ENCODE measurements at places on chromosomes 5 and 9. TPM values are rescaled to one million over a fixed set of nuclear protein-coding genes. Genes with fewer than 3 reads are reported as not detected.

DNA sequence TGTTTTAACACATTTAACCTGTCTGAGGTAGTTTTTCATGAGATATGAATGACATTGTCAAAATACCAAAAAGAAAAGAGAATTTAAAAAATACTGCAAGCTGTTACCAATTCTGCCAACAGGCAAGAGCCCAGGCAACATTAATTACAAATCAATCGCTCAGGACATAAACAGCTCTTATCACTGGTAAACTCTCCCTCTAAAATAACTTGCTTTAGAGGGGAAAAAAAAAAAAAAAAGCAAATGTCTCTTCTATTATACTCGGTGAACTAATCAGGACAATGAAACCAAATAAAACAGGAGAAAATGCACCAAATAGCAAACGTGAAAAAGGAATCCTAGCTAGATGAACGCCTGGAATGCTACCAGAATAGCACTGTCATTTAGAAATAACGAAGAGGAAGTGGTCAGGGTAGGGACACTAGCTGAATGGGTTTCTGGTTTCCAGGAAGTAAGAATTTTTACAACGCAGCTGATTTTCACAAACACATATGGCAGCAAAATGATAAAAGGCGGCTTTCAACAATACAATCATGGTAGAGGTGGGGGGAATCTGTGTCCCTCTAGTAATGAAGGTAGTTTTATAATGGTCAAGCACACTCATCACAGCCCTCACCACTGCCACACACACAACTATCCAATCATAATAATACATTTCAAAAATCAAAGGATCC is 94.9 kb downstream of the DENND1A start:
- DNase-seq, result peak; percentile 29

DNA sequence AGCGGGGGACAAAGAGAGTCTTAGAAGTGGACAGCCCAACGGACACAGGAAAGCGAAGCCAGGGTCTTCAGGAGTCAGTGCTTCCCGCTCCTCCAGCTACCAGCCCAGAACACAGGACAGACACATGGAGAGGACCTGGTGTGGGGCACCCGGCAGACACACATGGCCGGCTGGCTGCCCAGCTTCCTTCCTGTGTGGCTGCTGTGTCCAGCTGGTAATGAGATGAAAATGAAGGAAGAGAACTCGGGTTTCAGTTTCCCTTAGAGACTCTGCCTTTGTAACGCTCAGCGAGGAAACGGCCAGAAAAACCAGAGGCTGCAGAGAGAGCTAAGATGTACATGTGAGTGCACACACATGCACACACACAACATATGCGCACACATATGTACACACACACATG is 87.5 kb downstream of the SECISBP2 start:
- DNase-seq, result peak; percentile 32

GRCh38 chr9:125991886-125992529 is 244.8 kb downstream of the PBX3 start:
- no peak for DNase-seq

DNA sequence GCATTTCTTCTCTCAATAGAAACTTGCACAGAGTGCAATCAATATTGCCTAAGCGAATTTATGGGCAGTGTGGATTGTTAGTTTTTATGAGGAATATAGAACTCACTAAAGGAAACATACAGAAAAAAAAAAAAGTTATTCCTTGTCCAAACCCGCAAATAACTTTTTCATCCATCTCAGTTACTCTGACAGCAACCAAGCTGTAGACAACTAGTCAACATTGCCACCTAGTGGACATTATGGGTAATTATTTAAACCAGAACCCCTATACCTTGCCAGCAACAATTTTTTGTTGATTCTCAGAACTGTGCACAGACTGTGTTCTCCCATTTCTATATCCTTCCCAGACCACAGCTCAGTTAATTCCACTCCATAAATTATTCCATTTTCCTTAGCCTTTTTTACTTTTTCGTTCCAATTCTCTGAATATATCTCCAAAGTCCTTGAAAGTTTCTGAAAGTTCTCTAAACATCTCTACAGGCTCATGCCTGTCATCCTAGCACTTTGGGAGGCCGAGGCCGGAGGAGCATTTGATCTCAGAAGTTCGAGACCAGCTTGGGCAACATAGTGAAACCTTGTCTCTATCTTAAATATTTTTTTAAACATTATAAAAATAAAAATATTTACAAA is 2.6 kb upstream of the AFAP1L1 start:
- DNase-seq, result no peak

DNA sequence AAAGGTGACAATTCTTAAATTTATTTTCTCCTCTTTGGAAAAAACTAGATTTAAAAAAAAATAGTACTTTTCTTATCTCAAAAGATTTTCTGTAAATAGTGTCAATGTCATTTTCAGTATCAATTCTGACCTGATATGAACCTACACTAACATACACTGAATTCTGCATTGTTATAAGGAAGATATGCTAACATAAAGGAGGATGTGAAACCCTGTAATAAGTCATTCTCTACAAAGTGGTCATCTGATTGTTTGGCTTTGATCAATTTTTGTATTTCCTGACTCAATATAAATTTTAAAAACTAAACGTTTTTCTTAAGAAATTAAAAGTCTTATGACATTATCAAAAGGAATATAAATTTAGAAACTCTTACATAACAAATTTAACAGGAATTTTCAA is 233.6 kb upstream of the EDIL3 start:
- no peak for DNase-seq

- peak; percentile 67 for DNase-seq
Observed at GRCh38 chr5:139422307-139422893, 16.9 kb downstream of the DNAJC18 start.

GRCh38 chr5:137630216-137630971 is 105.5 kb downstream of the KLHL3 start:
- DNase-seq, result no peak

DNA sequence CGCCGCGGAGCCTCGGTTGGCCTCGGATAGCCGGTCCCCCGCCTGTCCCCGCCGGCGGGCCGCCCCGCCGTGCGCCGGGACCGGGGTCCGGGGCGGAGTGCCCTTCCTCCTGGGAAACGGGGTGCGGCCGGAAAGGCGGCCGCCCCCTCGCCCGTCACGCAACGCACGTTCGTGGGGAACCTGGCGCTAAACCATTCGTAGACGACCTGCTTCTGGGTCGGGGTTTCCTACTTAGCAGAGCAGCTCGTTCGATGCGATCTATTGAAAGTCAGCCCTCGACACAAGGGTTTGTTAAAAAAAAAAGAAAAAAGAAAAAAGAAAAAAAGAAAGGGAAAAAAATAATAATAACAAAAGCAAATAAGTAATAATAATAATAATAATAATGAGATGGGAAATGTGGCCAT is 112.8 kb downstream of the GCNT1 start:
- no peak for DNase-seq

DNA sequence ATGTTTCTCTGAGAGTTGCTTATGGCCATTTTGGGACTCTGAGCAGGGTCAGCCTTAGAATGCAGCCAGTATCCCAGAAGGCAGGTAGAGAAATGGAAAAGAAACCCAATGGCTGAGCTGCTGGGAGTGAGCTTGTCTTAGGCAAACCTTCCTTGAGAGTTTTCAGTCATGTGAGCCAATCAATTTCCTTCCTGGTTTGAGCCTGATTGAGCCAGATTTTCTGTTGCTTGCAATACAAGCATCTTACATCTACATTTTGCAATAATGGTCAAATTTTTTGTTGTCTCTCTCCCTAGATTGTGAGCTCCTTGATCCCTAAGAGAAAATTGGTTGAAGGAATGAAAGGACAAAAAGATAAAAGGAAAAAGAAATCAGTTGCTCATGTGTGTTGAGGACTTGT is 155.3 kb downstream of the SNX18 start:
- no peak for DNase-seq

- DNase-seq, result peak; percentile 6
Observed at GRCh38 chr5:32932241-32932935, 221.3 kb downstream of the NPR3 start.

The IRX1 gene
- polyA plus RNA-seq, result 0.28 TPM

The CD14 gene
- 18.3 TPM for polyA plus RNA-seq

The SYK gene
- 2.5 TPM for polyA plus RNA-seq

The DENND4C gene
- polyA plus RNA-seq, result 23.8 TPM

The SLC6A19 gene
- polyA plus RNA-seq, result not detected

The HK3 gene
- polyA plus RNA-seq, result 0.82 TPM

The PCDHGA6 gene
- 2.6 TPM for polyA plus RNA-seq

The ADRA1B gene
- polyA plus RNA-seq, result 0.24 TPM

The NOTCH1 gene
- polyA plus RNA-seq, result 24.8 TPM

The ACOT12 gene
- 0.22 TPM for polyA plus RNA-seq

The ARL10 gene
- polyA plus RNA-seq, result 12.2 TPM

The INSL4 gene
- not detected for polyA plus RNA-seq
